Foreskin melanocyte (primary cell): ENCODE measurements at places on chromosomes 2 and 18.

DNA sequence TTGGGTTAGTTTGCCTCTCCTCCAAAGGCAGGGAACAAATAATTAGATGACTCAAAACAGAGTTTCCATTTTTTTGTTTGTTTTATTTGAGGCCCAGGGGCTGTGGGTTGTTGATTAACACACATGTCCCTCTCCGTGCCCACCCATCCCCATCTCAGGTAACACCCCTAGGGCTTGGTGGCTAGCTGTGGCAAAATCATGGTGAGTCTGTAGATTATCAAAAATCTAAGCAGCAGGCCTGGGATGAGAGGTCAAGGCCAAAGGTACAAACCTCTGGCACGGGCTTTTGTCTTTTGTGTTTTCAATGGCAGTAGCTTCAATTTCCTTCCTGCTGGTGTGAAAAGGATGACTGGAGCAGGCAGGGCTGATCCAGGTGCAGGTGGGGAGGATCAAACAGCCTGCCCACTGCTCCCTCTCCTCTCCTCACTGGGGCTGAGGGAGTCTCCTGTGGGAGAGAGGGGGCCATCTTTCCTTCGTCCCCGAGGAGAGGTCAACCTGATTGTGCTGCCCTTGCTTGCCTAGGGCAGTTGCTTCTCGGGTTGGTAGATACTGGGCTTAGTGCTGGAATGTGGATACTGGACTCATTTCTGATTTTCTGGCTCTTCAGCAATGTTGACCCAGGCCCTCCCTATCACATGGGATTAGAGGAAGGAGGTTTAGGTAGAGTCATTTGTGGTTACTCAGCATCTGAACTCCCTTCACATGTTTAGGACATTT lies 31.9 kb upstream of the EML4 start:
- DNase-seq, result no peak

DNA sequence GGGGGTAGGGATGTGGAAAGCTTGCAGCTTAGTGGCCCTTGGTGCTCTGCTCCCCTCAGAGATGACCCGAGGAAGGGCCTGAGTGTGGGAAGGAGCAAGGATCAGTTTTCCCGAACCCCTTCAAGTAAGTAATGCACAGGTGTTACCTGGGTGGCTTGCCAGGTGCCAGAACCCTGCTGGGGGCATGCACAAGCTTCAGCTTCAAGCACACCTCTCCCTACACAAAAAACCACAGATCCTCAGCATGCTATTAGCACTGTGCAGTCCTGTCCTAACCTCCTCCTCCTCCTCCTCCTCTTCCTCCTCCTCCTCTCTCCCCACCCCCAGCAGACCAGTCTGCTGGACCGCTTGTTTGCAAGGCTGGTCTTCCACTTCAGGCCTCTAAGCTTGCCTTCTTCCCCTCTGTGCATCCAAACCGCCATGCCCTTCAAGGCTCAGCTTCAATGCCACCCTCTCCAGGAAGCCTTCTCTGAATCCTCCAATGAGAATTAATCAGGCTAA lies 114.8 kb downstream of the ACAA2 start:
- no peak for DNase-seq

GRCh38 chr2:126736133-126736874 lies 80.3 kb downstream of the GYPC start:
- DNase-seq, result no peak

DNA sequence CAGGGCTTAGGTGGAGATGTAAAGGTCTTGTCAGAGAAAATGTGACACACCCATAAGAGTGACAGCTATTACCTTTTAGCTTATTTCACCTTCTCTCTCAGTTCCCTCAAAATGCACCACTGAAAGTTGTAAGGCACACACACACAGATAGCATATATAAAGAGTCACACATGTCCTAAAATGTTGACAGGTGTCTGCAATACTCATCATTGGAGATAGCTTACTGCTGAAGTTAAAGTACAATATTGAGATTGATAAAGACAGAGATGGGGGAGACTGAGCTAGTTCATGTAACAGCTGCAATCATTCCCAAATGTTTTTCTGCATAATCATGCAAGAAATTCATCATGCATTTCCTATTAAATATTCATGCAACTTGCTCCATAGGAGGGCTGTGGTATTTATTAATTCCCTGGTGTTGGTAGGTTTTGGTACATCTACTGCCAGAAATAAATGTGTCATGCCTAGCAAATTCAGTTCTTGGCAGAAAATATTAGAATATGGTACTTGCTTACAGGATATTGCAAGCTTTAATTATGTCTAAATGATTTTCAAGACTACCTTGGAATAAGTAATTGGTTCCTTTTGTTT lies 118.8 kb upstream of the RBMS1 start:
- DNase-seq, result no peak

GRCh38 chr2:28929581-28929980 lies 35.1 kb downstream of the WDR43 start:
- no peak for DNase-seq

GRCh38 chr2:135055182-135055786 lies 3.2 kb downstream of the RAB3GAP1 start:
- no peak for DNase-seq

DNA sequence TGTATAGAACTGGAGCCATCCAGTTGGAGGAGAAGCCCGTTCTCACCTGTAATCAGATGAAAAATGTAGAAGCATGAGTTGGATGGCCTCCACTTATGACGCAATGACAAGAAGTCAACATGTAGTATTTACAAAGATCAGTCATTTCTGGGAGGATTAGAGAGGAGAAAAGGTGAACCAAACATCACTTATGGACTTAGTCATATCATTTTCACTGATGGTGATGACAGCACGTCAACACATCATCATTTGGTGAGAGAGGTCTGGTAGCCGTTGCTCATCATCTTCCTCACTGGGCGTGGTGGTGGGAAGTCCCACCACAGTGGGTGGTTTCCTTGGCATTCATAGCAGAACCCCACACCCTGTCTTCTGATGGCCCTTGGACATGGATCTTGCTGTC lies 264.2 kb upstream of the EPAS1 start:
- no peak for DNase-seq

DNA sequence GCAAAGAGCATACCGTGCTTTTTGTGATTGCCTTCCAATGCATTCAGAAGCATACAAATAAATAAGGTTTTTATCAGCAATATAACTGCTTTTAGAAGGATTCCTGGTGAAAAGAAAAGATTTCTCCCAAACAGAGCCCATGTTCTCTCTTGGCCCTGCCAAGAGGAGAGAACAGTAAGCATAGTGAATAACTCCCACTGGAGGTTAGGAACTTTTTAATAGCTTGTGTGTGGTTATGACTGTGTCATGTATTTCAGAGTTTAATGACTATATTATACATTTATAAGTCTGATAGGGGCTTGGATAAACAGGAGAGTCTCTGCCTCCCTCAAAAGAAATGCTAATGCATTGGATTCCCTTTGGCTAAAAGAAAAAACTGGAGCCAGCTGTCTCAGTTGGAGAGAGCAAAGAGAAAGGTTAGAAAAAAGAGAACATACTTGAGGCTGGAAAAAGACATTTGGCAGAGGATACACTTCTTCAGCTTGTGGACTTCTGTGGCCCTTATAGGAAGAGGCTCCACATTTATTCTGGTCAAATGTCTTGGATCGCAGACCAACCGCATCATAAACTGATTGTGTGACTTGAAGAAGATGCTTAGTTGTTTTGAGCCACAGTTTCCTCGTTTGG lies 63.0 kb upstream of the SPRED2 start:
- DNase-seq, result no peak

DNA sequence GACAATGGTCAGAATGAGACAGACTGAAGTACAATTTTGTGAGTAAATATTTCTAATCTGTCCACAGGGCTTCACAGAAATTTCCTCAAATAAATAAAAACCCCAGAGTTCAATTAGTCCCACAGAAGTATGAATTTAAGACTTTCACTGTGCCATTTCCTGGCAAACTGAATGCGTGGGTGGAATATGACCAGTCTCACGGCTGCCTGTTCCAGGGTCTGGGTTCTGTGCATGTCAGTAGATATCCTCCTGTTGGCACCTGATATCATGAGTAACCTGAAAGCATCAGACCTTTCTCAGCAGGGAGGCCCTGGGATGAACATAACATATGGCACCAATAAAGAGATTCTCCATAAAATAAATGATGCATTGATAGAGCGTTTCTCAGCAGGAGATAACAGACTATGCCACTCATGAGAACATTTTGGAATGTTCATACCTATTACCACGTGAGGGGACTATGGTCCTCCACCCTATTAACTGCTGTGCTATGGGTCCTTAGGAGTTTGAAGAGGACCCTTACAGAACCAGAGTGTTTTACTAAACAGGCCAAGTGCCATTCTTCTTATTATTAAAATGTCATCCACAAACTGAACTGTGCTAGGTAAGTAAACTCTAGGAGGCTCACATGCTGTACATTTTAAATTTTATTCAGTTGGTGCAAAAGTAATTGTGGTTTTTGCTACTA lies 10.6 kb upstream of the MALL start:
- no peak for DNase-seq

GRCh38 chr2:190529486-190530247 lies 4.9 kb downstream of the NEMP2 start:
- no peak for DNase-seq

- no peak for DNase-seq
Observed at GRCh38 chr2:75226099-75226498, 26.8 kb upstream of the TACR1 start.

GRCh38 chr2:135096665-135097446 lies 44.8 kb downstream of the RAB3GAP1 start:
- DNase-seq, result no peak

DNA sequence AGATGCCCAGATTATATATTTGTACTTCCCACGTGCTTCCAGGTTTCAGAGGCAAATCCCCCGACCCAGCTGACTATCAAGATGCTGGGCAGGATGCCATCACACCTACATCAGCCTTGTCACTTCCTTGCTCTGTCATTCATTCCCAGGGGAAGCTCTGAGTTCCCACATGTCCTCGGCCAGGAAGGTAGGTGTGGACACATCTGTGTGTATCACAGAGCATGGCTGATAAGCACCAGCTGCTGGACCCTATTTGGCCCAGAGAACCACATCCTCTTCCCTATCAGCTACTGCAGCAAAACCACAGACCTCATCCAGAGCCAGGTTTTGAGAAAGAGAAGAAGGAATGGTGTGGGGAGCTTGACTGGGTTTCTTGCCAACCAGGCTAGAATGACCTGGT lies 31.9 kb upstream of the ITGA6 start:
- no peak for DNase-seq

- DNase-seq, result no peak
Observed at GRCh38 chr2:69036926-69037325, 23.9 kb downstream of the ANTXR1 start.

DNA sequence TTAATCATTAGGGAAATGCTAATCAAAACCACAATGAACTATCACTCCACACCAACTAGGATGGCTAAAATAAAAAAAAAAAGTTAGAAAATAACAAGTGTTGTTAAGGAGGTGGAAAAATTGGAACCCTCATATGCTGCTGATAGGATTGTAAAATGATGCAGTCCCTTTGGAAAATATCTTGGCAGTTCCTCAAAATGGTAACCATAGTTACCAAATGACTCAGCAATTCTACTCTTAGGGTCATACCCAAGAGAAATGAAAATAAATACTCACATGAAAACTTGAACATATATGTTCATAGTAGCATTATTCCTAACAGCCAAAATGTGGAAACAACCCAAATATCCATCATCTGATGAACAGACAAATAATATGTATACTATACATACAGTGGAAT lies 15.7 kb upstream of the ACVR2A start:
- no peak for DNase-seq

DNA sequence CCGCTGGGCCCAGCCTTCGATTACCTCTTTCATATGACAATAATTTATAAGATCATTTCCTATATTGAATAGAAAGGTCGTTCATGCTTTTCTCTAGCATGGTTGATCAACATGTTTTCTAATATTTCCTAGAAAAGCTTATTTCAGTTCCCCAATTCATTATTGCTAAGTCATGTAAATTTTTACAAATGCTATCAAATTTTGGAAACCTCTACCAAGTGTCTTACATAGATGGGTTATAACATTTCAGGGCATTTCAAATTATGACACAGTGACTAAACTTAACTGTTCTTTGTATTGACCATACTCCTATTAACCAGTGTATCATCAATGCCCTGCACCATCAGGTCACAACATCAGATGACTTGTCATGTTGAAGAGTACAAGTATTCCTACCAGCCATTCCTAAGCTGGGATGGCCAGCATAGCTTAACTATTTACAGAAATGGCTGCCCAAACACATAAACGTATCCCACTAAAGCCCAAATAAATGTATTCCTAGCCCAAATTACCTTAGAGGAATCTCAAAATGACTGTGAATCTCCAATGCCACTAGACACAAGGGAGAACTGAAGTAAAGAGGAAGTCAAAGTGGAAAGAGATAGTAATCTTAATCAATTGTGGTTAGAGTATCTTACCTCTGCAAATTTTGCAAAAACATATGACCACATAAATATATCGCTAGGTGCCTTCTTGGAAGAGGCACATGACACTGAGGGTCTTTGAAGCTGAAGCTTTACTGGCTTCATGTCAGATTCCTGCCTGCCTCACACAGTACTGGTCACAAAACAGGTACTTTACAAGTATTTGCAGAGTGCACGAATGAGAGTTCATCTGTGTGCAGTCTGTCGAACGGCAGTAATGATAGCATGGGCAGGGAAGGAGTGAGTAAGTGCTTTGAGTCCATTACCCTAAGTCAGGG lies 87.3 kb upstream of the TLK1 start:
- no peak for DNase-seq

- DNase-seq, result no peak
Observed at GRCh38 chr2:100252811-100253698, 69.2 kb downstream of the LONRF2 start.

DNA sequence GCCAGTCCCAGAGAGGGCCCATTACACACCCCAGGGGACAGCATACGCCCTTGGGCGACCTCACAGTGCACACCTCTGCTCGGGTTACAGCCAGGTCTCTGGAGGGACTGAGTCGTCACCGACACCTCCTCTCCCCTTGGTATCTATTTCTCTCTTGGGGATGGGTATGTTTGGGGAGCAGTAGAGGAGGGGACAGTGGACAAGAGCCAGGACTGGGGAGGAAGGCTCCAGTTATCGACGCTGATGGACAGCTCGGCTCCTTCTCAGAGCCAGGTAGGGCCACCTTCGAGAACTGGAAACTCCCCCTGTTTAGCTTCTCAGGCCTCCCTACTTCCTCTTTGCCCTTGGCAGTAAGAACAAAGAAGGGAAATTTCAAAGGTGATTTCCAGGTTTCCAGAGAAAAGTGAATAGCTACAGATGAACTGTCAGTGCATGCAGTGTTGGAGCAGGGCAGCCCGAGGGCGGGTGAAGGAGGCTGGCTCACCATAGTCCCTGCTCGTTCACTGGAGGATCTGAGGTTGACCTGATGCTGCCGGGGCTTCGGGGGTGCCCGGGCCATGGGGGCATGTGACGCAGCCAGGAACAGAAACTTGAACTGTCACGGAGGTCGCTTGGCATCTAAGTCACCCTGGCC lies 4.4 kb upstream of the SEMA4C start:
- DNase-seq, result no peak

DNA sequence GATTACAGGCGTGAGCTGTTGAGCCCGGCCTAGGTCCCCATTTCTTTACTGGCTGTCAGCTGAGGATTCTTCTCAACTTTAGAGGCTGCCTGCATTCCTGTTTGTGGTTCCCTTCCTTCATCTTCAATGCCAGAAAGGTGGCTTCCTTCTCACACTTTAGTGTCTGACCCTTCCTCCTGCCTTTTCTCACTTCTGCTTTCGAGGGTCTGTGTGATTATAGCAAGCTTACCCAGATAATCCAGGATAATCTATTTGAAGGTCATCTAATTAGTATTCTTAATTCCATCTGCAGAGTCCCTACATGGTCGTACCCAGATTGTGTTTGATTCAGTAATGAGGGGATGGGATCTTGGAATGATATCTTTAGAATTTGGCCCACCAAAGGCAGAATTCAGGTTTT lies 157.4 kb downstream of the TANC1 start:
- DNase-seq, result no peak

GRCh38 chr2:44362207-44363015 lies 664 bp downstream of the CAMKMT start:
- DNase-seq, result peak; percentile 53
